T1000 (cell line): ENCODE measurements at places on chromosomes 1 and 21.
A peak's percentile ranks its signal among the peaks of the same experiment; 100 is the strongest.

- no peak for DNase-seq
Observed at GRCh38 chr1:43367026-43367903, 546 bp downstream of the ELOVL1 start.

- no peak for DNase-seq
Observed at GRCh38 chr1:43977376-43978263, 1.4 kb upstream of the B4GALT2 start.

- DNase-seq: no peak
Observed at GRCh38 chr1:205670611-205671430, 9.5 kb downstream of the SLC45A3 start.

DNA sequence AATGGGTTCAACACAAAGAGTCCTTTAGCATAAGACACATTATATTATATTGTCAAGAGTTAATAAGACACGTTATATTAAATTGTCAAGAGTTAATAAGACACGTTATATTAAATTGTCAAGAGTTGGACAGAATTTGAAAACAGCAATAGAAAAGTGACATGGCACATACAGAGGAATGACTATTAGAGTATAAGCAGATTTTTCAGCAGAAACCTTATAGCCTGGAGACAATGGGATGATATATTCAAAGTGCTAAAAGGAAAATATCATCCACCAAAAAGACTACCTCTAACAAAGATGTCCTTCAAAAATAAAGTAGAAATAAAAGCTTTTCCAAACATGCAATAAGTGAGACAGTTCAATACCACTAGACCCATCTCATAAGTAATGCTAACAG lies 36.0 kb upstream of the HSPA13 start:
- DNase-seq: no peak

GRCh38 chr1:92483610-92484471 lies 2.9 kb downstream of the GFI1 start:
- peak; percentile 3 for DNase-seq

- no peak for DNase-seq
Observed at GRCh38 chr1:64505944-64506655, 36.2 kb downstream of the CACHD1 start.

DNA sequence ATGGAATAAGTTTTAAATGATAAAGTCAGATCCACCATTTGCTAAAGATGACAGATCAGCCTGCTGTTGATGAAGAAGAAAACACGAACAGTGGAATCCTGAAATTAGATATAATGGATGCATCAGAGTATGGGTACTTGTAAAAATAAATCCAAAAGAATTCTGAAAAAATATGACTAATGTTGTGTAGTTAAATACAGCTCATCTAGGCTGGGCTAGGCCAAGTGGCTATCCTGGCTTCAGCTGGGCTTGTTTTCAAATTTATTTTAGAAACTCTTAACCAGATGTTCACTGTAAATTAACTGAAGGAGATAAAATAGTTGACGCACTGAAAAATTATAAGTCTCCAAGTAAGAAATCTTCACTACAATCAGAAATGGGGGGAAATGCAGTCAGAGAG lies 7.4 kb upstream of the RGS2 start:
- DNase-seq: no peak

DNA sequence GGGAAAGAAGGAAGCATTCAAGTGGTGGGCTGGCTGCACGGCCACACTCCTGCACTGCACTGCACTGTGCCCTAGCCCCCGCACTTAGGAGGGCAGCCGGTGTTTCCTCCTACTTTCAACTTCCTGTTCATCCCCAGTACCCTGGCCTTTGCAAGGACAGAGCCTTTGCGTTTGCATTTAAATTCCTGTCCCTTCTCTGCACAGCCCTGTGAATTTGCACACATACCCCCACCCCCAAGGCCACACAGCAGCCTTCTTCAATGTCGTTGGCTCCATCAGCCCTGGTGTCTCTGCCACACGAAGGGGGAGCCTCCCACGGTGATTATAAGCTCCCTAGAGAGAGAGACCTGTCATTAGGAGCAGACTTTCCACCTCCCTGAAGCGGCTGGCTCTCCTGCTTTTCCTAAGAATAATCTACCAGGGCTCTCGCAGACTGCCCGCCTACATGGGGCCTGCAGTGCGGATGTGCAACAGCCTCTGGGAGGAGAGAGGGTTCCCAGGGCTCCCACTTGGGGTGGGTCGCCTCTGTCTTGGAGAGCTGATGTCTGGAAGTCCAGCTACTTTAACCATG lies 13.2 kb upstream of the SLC45A3 start:
- no peak for DNase-seq

DNA sequence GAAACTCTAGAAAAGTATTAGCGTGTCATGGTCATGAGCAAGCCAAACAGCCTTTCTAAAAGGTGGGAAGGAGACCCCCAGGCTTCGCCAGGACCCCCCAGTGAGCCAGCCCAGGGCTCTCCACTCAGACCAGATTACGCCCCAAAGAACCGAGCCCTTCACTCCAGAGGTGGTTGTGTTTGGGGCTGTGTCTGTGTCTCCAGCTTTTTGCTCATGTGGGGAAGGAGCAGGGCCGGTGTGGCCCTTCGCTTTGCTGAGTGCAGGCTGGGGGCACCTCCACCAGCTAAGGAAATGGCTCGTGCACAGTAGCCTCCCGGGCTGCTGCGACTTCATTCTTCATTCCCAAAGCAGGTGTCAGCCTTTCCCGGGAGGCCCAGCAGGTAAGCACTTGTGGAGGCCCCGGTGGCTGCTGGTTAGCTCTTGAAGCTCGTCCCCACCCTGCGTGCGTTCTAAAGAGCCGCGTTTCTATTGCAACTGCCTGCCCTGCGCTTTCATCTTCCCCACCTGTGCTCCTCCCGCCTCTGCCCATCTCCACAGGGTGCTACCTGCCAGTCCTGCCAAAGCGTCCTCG lies 531 bp downstream of the TSPEAR start:
- no peak for DNase-seq

- no peak for DNase-seq
Observed at GRCh38 chr1:12450756-12451559, 167.1 kb downstream of the DHRS3 start.

- no peak for DNase-seq
Observed at GRCh38 chr1:160614410-160614809, 32.4 kb downstream of the SLAMF1 start.

GRCh38 chr1:51956528-51957509 lies 33.7 kb downstream of the RAB3B start:
- no peak for DNase-seq

DNA sequence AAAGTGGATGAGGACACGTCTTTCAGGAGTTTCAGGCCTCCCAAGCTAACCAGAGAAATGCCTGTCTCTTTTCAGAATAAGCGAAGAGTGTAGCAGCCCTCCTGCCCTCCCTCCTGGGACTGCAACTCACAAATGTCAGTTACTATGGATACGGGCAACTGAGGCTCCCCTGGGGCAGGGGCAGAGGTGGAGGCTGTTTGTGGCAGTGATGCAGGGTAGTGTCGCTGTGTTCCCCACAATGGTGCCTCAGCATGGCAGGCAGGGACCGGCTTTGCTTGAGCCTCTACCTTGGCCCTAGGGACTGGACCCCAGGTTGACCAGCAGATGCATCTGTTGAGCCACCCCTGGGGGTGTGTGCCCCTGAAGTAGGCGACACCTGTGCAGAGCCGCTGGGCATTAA lies 10.2 kb downstream of the NFASC start:
- DNase-seq: no peak

DNA sequence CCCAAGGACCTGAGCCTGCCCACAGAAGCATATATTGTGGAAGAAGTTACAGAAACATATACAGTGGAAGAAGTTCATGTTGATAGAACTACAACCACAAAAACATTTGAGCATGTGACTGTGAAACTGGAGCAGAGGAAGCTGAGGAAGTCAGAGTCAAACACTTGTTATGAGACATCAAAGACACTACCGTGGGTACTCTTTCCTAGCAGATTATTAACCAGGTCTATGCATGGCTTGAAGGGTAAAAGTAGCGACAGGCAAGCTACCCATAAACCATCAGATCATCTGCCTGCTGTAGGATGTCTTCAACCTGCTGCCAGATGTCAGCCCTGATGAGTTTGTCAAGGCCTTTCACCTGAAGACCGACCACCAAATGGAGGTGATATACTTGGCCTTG lies 35.8 kb downstream of the IVNS1ABP start:
- no peak for DNase-seq

DNA sequence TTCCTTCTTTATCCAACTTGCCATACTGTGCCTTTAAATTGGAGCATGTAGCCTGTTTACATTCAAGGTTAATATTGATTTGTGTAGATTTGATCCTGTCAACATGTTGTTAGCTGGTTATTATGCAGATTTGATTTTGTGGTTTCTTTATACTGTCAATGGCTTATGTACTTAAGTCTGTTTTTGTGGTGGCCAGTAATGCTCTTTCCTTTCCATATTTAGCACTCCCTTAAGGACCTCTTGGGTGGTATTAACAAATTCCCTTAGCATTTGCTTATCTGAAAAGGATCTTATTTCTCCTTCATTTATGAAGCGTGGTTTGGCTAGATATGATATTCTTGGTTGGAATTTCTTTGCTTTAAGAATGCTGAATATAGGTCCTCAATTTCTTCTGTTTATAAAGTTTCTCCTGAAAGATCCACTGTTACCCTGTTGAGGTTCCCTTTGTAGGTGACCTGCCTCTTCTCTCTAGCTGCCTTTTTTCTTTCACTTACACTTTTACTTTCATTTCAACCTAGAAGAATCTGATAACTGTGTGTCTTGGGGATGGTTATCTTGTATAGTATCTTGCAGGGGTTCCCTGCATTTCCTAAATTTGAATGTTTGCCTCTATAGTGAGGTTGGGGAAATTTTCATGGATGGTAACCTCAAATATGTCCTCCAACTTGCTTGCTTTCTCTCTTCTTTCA lies 86.9 kb upstream of the NEGR1 start:
- no peak for DNase-seq

GRCh38 chr1:225577241-225577640 lies 75.7 kb downstream of the ENAH start:
- DNase-seq: no peak

GRCh38 chr1:64358692-64359091 lies 111.2 kb upstream of the CACHD1 start:
- no peak for DNase-seq

DNA sequence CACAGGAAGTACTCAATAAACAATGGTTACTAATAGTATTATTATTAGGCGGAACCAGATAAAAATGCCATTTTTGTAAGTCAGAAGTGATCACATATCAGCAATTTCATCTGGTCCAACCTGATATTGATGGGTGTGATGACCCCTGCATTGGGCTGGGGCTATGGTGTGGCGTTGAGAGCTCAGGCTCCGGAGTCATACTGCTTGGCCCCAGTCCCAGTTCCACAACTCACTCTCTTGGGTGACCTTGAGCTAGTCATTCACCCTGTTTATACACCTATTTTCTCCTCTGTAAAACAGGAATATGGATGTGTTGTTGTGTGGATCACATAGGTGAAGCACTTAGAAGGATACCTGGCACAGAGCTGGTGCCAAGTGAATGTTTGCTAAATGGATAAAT lies 229.4 kb upstream of the POU3F1 start:
- no peak for DNase-seq
